ENCODE measurements at places on chromosomes 6 and 20. TPM values are rescaled to one million over a fixed set of nuclear protein-coding genes. Genes with fewer than 3 reads are reported as not detected.

SNAI1 gene
- 3.4 TPM for total RNA-seq

ATP6V1G2 gene
- total RNA-seq, result 5.0 TPM

- H3K4me1 ChIP-seq, result peaks cover 22% of the 10 kb centered on the region
- H3K36me3 ChIP-seq, result no peaks in the 10 kb centered on the region
- no peaks in the 10 kb centered on the region for H3K27me3 ChIP-seq
- H3K27ac ChIP-seq, result no peak overlapping the region
- H3K4me3 ChIP-seq, result no peak overlapping the region
These were observed 4.2 kb downstream of the ADTRP start for GRCh38 chr6:11774426-11774825.

GRCh38 chr6:45563844-45564243, 186.1 kb upstream of the SUPT3H start:
- peak; percentile 19 for DNase-seq
- no peaks in the 10 kb centered on the region for H3K36me3 ChIP-seq
- no peaks in the 10 kb centered on the region for H3K27me3 ChIP-seq
- H3K4me1 ChIP-seq, result no peaks in the 10 kb centered on the region
- H3K4me3 ChIP-seq, result no peak overlapping the region

UTRN gene
- 102 TPM for total RNA-seq

Measured in esophagus muscularis mucosa (tissue), 4 donors.